Suppressor macrophage (primary cell): ENCODE measurements at places on chromosomes 2 and 18.

GRCh38 chr2:154306266-154306970, 392.1 kb upstream of the KCNJ3 start:
- DNase-seq = no peak

DNA sequence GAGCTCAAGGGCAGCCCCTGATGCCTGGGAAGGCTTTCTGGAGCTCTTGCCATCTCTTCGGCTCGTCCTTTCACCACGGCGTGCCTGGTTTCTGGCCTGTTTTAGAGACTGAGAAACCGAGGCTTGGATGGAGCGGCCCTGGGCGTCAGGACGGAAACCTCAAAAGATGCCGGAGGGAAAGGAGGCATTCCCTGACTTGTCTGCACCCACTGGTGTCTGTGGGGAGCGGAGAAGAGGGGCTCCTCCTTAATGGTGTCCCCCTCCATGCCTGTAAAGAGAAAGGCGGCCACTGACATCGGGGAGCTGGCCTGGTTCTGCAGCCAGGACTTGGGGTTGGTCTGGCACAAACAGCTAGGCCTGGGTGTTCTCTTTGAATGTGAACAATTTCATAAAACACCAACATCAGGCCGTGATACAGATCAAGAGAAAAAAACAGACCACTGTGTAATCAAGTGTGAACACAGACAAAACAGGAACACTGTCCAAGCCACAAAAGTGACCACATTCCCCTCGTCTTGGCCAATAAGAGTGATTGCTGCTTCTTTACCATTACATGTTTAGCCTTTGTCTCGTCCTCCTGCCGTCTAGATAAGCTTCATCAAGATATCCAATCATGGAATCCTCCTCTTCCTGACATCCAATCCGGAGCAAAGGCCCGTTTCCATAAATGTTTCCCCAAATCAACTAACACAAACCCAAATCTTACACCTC, 633 bp upstream of the ILKAP start:
- DNase-seq = peak; percentile 29

- DNase-seq = no peak
Observed at GRCh38 chr2:238082151-238082550, 18.0 kb upstream of the ESPNL start.

GRCh38 chr2:18232731-18233438, 327.6 kb downstream of the RDH14 start:
- DNase-seq = no peak

GRCh38 chr2:182259629-182260150, 167.1 kb downstream of the PDE1A start:
- no peak for DNase-seq
